CD4-positive, alpha-beta T cell treated with Interleukin-17A for 4 hours (primary cell): ENCODE measurements at places on chromosomes 5 and 9.

GRCh38 chr5:98847054-98847453, 73.6 kb downstream of the RGMB start:
- DNase-seq, result no peak

- no peak for DNase-seq
These were observed 9.6 kb downstream of the LHX6 start for GRCh38 chr9:122218935-122219855.

DNA sequence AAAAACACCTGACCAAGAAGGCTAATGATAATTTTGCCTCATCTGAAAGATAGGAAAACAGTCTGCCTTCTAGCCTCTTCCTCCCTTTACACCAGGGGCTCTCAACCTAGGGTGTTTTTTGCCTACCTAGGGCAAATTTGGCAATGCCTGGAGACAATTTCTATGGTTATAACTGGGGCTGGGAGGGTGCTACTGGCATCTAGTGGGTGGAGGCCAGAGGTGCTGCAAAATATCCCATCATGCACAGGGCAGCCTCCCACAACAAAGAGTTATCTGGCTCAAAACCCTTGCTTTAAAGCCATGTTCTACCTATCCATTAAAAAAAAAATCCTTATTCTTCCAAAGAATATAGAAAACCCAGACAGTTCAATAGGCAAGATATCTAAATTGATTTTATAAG, 45.0 kb upstream of the NR3C1 start:
- peak; percentile 27 for DNase-seq

- no peak for DNase-seq
These were observed 45.2 kb upstream of the HMCN2 start for GRCh38 chr9:130220352-130220751.

GRCh38 chr5:37436146-37436934, 57.2 kb downstream of the WDR70 start:
- no peak for DNase-seq

- DNase-seq, result no peak
These were observed 136.2 kb downstream of the FANCC start for GRCh38 chr9:95181226-95181818.

DNA sequence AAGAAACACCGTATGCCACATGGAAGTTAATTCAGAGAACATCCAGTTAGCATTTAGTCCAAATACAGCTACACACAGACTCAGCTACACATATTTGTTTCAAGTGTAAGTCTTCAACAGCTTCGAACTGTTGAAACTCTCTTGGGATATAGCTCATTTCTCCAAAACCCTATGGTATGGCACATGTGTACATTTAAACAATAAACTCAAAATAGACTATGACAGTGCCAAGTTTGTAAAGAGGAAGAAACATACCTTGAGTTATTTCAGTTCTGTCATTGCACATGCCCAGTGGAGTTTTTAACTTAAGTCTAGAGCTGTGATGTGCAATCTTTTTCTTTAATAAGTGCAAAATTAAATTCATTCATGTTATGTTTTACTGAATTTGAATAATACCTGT, 155.1 kb upstream of the RAI14 start:
- no peak for DNase-seq

GRCh38 chr5:76016258-76016657, 66.9 kb upstream of the SV2C start:
- no peak for DNase-seq

DNA sequence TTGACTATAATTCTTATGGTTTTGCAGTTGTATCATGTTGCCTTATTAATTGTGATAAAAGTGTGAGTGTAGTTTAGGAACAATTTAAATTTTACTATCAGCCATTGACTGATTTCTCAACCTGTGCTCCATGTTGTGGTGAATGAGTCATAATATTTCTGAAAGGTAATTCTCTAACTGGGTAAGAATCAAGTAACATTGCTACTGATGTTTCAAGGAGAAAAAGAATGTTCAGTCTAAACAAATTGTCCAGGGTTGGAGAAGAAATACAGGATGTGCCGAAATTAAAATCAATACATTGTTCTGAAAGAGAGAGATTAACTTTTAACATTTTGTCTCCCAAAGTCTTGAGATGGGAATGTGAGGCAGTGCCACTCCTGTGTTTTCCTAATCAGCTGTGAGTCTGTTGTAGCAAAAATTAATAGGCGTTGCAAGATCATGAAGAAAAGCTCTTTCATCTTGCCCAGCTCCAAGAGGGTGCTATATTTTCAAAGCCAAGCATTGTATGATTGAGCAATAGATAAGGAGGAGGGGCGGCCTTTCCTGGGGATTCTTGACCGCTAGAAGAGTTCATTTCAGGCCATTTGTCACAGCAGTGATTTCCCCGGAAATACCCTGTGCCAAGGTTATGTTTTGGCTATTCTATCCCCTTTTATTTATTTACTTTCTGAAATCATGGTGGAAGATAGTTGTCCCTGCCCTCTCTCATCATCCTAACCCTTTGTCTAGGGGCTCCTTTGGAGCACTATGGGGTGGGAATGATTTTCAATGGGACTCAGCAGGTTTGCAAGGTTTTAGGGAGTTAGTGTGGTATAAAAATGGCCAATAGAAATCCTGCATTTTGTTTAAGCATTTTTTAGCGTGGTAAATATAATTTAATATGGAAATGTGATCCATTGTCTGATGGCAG, 151.6 kb downstream of the FOCAD start:
- no peak for DNase-seq
